ENCODE measurements at places on chromosomes 2 and 18.
A peak's percentile ranks its signal among the peaks of the same experiment; 100 is the strongest.

DNA sequence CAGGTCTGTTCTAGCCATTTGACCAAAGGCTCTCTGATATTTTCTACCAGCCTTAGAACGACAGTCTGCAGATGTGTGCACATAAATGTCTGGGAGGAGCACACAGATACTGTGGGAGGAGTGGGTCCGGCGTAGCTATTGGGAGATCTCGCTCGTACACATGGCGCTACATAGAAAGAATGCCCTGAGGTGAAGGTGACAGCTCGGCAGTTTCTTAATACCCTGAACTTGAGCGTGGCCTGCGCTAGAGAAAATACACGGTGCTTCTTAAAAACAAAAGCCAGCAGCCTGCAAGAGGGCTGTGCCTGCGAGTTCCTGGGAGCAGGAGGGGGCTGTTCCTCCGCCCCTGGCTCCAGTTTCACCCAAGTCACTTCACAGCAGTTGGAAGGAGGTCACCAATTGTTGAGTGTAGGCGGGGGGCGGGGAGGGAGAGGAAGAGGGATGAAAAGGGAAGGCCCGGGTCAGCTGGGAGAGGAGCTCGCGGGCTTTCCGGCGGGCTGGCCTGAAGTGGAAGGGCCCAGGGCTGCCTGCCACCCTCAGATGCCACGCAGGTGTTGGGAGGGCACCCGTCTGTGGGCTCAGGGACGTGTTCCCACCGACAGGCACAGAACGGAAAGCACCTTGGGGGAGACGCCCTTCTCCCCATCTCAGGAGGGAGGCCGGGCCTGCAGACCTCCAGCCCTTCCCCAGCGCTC lies 124.7 kb upstream of the ZNF516 start:
- no peak for DNase-seq

- DNase-seq = no peak
Observed at GRCh38 chr18:26941584-26941983, 76.1 kb upstream of the AQP4 start.

DNA sequence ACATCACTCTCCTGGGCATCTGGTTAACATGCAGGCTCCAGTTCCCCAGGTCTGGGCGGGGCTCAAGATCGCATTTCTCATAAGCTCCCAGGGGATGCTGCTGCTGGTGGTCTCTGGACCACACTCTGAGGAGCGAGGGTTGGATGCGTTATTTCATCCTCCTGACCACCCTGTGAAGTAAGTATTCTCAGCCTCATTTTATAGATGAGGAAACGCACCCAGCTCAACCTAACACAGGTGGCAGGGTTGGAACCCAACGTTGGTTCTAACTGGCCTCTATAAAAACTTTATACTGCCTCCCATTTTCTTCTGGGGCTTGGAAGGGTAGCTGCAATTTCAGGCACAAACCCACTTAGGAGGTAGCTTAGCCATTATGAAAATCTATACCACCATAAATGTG lies 120.5 kb downstream of the FAM210A start:
- DNase-seq = no peak

- no peak for DNase-seq
Observed at GRCh38 chr2:230216489-230216888, 3.3 kb downstream of the SP110 start.

DNA sequence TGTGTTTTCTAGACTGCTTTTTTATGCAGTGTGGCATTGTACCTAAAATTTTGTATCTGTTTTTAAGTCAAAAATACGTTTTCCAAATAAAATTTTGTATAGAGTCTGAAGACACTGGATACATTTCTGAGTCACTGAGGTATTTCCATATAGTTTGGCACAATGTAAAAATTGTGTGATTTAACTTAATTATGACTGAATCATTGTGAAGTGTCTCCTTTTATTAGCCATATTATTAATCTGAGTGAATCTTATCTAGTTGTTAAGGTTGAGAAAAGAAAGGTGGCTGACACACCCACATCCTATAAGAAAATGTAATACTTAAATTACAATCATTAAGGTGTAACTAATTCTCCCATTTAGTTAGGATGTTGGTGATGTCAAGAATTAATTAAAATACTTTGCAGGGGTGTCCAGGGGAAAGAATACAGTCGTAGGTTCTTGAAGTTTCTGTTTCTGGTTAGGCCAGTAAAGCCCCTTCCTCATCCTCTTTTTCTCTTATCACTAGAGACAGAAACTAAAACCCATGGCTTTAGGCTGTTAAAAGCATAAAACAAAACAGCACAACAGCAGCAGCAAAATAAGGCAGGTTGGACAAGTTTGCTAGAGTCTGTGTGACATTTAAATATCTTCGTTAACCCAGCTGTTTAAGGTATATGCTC lies 71.6 kb downstream of the UBE2E3 start:
- no peak for DNase-seq

DNA sequence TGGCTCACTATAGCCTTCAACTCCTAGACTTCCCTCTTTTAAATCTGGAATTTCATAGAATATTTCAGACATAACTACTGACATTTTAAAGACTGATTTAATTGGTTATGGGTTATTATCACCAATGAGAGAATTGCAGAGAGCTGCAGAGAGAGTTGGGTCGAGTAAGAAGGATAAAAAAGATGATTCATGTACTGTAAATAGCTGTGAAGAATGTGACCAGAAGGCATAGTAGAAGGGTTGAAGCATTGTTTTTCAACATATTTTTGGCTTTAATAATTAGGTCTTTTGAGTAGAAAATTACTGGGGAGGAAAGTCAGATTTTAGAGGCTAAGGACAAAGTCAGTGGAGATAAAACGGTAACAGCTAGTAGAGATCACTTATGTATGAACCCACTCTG lies 503.2 kb upstream of the SLC8A1 start:
- DNase-seq = peak; percentile 12

DNA sequence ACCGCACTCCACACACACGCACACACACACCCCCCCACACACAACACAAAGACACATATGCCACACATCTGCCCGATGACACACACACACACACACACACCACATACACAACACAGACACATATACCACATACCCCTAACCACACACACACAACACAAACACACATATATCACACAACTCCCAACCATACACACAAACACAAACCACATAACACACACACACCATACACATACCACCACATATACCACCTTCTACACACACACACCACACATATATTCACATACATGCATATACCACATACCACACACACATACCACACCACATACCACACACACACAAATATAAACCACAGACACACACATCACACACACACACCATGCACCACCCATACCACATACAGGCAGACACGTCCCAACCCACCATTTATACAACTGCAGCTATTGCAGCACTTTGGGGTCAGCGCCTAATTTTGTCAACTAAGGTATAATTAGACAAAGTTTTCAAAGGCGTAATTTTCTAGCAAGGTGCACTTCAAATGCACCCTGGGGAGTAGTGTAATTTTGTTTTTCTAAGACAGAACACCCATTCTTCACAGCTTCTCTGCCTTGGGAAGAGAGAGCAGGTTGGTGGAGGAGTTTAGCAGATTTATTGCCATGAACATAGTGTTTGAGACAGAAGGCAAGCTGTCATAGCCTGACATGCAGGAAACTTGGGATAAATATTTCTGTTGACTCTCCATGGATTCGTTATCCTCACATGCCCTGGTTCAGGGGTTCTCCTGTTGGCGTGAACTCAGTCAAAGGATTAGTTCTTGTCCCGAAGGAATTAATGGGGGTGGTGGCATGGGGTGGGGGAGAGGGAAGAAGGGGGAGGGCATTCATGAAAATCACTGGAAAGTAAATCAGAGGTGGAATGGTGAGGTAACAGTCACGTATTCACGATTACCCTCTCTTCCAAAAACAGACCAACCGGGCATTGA lies 416.1 kb downstream of the LPIN1 start:
- no peak for DNase-seq

DNA sequence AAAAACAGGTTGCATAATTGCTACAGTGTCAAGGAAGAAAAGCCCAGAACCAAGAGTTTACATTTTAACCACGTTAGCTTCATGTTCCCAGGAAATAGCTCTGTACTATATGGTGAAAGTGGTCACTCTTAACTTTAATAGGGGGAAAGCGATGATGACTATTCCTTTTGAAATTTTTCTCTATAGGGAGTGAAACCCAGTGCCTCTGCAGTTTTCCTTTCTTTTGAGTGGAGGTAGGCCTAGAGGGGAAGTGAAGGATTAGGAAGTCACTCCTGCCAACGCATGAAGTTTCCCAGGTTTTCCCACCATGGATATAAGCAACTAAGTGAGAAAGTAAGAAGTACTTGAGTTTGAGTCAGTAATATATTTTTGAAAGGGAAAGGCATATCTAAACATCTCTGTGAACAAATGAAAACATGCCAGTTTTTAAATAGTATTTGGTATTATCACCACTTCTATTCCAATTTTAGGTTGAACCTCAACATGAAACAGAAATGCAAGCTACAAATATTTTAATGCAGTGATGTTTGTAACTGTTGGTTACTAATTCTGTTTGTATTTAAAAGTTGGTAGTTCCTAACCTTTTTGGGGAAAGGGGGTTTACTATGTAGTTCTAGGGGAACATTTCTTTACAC lies 91.9 kb downstream of the VRK2 start:
- DNase-seq = no peak

DNA sequence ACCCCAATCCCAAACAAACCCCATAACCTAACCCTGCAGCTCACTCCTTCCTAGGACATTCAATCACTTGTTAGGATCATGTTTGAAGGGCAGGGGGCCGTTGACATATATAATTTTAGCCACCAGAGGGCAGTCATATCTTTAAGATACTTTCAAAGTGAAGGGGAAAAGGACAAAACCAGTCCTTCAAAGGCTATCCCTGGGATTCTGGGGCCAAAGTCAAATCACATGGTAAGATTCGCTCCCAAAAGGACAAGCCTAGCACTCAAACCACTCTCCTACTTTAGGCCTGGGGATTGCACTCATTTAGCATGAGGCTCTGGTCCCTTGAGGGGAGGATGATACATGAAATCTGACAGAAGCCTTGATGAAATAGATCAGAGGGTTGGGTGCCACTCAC lies 44.6 kb downstream of the HAUS1 start:
- peak; percentile 74 for DNase-seq

GRCh38 chr18:79404567-79404910 lies 8.8 kb downstream of the NFATC1 start:
- DNase-seq = no peak

DNA sequence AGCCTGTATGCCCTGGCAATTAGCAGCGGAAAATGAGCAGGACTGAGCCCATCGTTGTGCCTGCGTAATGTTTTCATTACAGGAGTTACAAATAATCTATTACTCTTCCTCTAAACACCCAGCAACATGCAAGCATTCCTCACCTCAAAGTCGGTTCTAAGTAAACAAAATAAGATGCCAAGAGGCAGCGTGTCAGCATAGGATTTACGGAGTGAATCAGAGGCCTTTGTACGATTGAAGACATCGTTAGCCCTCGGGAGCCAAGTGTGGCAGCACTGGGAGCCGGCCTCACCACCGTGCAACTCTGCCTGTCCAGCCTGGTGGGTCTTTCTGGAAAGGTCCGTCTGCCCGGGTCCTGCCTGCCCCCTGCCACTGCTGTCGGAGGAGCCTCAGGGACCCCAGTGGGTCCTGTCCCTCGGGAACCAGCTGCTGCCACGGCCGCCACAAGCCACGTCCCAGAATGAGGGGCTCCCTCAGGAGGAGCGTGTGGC lies 80.1 kb upstream of the CTDP1 start:
- peak; percentile 51 for DNase-seq

- no peak for DNase-seq
Observed at GRCh38 chr2:6089474-6089873, 397.3 kb downstream of the SOX11 start.

- DNase-seq = no peak
Observed at GRCh38 chr2:234680688-234681619, 184.1 kb upstream of the ARL4C start.

DNA sequence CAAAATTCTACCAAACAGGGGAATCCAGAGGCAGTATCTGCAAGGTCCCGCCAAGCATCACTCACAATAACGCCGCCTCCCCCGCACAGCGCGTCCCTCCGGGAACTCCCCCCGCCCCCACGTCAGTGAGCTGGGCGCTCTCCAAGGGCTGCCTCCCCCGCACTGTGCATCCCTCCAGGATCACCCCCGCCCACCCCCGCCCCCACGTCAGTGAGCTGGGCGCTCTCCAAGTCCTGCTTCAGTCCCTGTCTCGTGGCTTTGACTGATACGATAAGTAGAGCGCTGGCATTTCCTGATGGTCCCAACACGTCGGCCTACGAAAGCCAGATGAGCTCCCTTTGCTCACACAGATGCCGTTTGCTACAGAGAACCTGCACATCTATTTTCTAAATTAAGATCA lies 130.7 kb upstream of the TPO start:
- DNase-seq = no peak

GRCh38 chr2:229463841-229464346 lies 192.8 kb upstream of the PID1 start:
- no peak for DNase-seq

GRCh38 chr2:73111073-73112025 lies 1.4 kb downstream of the RAB11FIP5 start:
- DNase-seq = peak; percentile 81

DNA sequence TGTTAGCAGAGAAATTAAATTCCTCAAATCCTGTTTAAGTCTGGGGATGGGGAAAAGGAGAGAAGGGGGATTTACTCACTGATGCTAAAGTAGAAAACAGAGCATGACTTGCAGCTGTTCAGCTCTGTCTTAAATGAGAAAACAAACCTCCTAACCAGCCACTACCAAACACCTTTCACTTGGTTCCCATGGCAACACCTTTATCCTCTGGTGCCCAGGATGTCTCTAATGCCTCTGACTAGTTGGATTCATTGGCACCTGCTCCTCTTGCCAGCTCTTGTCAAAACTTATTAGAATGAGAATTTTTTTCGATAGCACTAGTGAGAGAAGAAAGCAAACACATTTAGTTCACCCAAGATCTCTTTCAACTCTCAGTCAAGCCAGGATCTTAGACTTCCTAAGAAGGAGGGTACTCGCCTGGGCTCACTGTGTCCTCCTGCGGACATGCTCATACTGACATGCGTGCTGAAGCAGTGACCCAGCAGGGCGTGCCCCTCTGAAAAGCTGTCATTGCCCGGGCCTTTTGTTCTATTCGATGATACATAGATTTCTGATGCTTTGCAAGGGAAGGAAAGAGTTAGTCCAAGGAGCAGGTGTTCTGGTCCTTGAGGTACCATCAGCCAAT lies 656.0 kb upstream of the CELF4 start:
- no peak for DNase-seq

GRCh38 chr18:55444536-55444935 lies 143.5 kb downstream of the TCF4 start:
- no peak for DNase-seq

DNA sequence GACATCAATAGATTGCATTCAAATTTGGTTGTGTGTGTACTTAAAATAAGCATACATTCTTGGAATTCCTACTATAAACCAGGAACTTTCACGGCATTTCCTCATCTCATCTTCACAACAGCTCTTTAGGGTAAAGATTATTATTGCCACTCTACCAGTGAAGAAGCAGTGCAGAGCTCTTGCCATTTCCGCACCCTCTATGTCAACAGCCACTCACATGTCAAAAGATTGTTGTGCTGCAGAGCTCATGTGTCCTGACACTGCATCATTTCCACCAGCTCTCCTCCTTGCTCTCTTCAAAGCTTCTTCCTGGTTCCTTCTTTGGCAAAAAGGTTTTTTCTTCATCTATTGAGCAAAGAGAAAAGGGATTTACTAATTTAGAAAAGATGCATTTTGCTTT lies 26.5 kb upstream of the L3MBTL4 start:
- DNase-seq = no peak

All from M059J (cell line).